ENCODE measurements at places on chromosomes 5 and 9. TPM values are rescaled to one million over a fixed set of nuclear protein-coding genes. Genes with fewer than 3 reads are reported as not detected.

GRCh38 chr5:121853850-121854249 is 2.2 kb downstream of the FTMT start:
- DNase-seq = no peak

ZNF483 gene
- total RNA-seq = 0.98 TPM

GRCh38 chr5:174323878-174324281 is 278.4 kb downstream of the NSG2 start:
- DNase-seq = peak; percentile 65

DNA sequence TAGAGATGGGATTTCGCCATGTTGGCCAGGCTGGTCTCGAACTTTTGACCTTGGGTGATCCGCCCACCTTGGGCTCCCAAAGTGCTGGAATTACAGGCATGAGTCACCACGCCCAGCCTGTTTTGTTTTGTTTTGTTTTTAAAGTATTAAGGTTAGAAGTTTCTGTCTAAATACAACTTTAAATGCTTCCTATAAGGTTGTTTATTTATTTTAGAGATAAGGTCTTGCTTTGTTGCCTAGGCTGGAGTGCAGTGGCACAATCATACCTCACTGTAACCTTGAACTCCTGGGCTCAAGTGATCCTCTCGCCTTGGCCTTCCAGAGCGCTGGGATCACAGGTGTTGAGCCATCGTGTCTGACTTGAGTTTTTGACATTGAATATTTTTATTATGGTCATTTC is 11.4 kb downstream of the MRRF start:
- DNase-seq = no peak

GRCh38 chr5:116375926-116376325 is 198.7 kb downstream of the SEMA6A start:
- no peak for DNase-seq

GABBR2 gene
- not detected for total RNA-seq

- DNase-seq = no peak
These were observed 243.6 kb downstream of the AP3B1 start for GRCh38 chr5:78050888-78051287.

- DNase-seq = no peak
These were observed at the start of gene SUSD3 for GRCh38 chr9:93058355-93059010. TSS of gene SUSD3 (plus strand) at chr9:93058701. CDS start at chr9:93058743, 42 bp downstream.

GRCh38 chr5:66744040-66744439 is 147.8 kb downstream of the MAST4 start:
- DNase-seq = peak; percentile 19

DNA sequence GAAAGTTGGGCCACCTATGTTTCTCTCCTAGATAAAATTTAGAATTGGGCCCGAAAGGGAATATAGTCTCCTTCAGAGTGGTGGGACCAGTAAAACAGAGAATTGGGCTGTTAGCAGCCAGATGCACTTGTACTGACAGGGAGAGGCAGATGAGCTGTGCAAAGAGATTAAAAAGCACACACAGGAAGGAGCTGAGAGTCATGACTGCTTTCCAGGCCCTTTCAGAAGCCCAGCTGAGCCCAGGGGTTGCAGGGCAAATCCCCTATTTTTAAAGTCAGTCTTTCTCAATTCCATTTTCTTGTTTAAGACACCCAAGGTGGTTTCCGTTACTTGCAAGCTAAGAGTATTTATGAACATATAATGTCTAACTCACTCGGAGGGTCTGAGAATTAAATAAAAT is 130.4 kb downstream of the PRELID2 start:
- no peak for DNase-seq

GRCh38 chr9:105697871-105698270 is 3.5 kb downstream of the TMEM38B start:
- no peak for DNase-seq

DNA sequence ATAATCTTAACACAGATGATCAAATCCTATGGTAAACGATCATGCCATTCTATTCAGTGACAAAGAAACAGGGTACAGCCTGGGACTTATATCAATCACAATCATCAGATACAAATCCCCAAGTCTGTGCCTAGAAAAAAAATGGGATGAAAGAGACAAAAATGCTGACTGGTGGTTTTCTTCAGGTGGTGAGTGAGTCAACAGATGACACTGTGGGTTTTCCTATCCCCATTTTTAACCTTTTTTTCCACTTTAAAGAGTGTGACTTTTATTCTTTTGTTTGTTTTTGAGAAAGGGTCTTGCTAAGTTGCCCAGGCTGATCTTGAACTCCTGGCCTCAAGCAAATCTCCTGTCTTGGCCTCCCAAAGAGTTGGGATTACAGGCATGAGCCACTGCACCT is 3.2 kb downstream of the CIZ1 start:
- no peak for DNase-seq

- no peak for DNase-seq
These were observed 13.2 kb upstream of the GLRA1 start for GRCh38 chr5:151937851-151938250.

CSF2 gene
- 4.8 TPM for total RNA-seq

GRCh38 chr5:102853680-102854079 is 98.6 kb downstream of the PAM start:
- no peak for DNase-seq

ACSL6 gene
- total RNA-seq = not detected

DNA sequence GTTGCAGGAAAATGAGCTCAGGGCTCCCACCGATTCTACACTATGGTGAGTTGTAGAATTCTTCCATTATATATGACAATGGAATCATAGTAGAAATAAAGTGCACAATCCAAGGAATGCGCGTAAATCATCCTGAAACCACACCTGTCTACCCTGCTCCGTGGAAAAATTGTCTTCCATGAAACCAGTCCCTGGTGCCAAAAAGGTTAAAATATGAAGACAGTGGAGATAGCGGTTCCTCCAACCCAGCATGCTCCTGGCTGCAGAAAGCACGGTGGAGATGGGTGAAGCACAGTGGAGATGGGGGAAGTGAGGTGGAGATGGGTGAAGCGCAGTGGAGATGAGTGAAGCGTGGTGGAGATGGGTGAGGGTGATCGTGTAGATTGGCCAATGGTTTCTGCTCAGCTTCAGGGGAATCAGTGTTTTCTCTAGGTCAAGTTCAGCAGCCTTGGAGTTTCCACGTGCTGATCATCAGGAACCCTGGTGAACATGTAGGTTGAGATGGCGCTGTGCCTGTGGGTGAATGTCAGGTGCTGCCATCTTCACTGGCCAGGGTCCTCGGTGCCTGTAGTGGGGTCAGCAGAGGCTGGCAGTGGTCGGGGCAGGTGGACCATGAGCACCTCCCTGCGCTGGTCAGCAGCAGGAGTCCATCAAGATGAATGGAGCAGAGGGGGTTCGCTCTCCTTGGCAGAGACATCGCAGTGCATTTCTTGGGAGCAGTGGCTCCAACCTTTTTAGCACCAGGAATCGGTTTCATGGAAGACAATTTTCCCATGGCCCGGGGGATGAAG is 20.3 kb downstream of the PAEP start:
- no peak for DNase-seq

NOXA1 gene
- total RNA-seq = not detected

DNA sequence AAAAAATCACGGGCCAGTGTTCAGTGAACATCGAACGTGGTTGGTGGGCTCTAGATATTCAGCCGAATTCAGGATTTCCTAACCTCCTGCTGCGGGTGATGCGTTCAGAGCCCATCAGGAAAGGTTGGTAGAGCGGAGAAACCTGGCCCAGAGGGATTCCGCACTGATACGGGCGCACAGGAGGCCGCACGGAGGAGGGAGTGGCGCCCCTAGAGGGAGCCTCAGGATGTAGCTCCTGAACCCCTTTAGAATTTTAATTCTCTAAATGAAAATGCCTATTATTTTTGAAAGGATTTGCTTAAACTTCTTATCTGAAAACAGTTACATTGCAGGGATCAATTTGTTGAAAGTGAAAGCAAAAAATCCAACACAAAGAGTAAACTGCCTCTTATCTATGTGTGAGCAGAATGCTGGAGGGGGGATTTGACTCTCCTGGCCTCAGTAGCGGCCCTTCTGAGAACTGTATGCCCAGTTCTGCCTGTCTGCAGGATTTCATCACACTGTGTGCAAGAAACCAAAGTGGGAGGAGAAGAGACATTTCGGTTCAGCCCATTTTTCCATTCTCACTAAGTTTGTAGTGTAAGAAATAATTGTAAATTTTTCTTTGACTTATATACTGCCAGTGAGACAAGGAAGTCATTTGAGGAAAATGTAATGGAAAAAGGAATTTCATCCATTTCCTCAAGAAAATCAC is 75.9 kb downstream of the TENT4A start:
- DNase-seq = no peak

DELE1 gene
- total RNA-seq = 35.8 TPM

DNA sequence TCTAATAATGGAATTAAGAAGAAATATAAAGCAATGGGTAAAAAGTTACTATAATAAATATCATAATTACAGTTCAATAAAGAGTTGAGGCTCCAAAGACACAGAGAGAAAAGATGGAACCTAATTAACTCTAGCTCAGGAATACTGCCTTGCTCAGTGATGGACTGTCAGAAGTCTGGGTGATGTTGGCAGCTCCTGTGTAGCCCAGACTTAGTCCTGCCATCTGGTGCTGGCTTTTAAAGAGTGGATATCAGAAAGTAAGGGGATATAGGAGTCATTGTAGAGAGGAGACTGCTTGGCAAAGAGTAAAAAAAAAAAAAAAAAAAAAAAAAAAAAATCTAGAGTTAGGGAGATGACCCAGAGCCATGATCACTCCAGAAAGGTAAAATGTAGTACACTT is 551.9 kb upstream of the DMAC1 start:
- no peak for DNase-seq

DNA sequence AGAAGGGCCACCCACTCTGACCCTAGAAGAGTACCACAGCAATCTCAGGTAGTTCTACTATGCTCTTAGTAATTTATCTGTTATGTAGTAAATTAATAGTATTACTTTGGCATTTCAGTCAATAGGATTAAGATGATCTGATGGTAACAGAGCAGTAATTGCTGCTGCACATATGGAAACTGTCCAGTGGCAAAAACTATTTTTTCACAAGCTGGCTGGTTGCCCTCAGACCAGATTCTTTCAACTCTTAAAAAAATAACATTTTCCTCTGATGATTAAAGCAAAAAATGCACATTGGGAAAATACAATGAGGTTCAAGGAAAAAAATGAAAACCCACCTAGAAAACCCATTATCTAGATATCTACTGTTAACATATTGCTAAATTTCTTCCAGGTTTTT is 19.7 kb downstream of the GLRA1 start:
- no peak for DNase-seq

- DNase-seq = no peak
These were observed 20.5 kb downstream of the PPARGC1B start for GRCh38 chr5:149750596-149750995.

PCDHGA2 gene
- total RNA-seq = 7.0 TPM

DNA sequence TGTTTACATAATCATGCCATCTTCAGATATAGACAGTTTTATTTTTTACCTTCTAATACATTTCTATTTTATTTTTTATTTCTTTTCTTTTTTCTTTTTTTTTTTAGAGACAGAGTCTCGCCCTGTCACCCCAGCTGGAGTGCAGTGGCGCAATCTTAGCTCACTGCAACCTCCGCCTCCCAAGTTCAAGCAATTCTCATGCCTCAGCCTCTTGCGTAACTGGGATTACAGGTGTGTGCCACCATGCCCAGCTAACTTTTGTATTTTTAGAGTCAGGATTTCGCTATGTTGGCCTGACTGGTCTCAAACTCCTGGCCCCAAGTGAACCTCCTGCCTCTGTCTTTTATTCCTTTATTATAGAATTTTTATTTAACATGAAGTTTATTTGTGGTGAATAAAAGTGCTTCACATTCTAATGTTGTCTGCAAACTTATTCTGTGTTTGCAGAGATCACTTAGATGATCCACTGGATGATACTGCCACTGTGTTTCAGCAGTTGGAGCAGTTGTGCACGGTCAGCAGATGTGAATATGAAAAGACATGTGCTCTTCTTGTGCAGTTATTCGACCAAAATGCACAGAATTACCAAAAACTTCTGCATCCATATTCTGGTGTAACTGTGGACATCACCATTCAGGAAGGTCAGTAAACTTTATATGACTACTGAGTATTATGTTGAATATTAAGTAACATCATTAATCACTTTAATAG is 62.2 kb downstream of the RANBP17 start:
- no peak for DNase-seq

TMEM215 gene
- not detected for total RNA-seq

DNA sequence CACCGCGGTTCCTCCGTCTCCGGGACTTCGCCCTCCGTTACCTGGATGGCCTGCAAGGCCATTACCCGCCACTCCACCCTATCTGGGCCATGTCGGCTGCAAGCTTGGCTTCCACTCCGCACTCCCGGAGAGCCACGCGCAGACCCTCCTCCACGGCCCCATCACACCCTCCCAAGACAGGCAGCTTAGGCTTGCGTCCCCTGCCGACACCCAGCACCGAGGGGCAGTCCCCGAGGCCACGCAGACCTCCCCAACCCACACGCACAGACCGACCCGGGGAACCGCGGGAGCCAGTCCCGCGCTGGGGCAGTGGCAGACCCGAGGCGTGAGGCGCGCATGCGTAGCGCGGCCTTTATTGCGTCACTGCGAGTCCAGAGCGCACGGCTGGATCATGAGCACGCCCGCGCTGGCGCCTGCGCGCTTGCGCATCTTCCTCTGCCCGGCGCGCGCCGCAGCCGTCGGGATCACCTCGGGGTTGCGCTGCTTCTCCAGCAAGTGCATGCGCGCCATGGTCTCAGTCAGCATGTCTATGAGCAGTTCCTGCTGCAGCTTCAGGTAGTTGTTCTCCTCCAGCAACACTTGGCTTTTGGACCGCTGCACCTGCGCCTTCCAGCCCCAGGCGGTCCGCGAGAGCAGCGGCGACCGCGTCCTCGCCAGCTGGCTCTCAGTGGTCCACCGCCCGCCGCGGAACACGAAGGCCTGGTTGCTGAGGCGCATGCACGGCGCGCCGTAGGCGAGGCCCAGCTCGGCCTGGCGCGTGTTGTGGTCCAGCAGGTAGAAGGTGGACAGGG is 2.4 kb downstream of the CBY3 start:
- peak; percentile 90 for DNase-seq

DNA sequence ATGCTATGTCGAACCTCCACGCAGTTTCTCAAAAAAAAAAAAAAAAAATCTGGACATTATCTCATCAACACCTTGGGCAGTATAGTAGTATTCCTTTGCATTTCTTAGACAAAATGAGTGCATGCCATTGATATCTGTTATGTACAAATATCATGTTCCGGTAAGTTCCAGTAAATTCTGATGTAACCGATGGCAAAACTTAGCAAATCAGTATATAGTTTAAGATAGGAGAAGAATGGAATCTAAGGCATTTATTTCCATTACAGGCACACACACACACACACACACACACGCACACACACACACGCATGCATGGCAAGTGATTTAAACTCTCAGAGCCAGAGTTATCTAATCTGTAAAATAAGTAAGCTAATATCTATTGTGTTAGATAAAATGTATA is 356.5 kb upstream of the TUSC1 start:
- DNase-seq = no peak

DNA sequence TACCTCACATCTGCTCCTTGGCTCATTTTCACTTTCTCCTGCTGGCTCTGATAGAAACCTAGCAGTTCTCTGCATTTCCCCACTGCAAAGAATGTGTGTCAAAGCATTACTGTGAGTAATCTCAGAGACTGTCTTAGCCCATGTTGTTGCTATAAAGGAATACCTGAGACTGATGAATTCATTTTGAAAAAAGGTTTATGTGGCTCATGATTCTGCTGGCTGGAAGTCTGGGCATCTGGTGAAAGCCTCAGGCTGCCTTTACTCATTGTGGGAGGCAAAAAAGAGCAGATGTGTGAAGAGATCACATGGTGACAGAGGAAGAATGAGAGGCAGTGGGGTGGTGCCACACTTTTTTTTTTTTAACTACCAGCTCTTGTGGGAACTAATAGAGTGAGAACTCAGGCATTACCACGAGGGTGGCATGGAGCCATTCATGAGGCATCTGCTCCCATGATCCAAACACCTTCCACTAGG is 191.6 kb upstream of the CTNND2 start:
- DNase-seq = peak; percentile 11

PHF24 gene
- not detected for total RNA-seq

Measured in RPMI7951 (cell line).